Activated CD4-positive, CD25-positive, alpha-beta regulatory T cell treated with anti-CD3 and anti-CD28 coated beads, Interleukin-2, amount 50 U/mL, for 72 hours (primary cell): ENCODE measurements at places on chromosomes 3 and 15.

DNA sequence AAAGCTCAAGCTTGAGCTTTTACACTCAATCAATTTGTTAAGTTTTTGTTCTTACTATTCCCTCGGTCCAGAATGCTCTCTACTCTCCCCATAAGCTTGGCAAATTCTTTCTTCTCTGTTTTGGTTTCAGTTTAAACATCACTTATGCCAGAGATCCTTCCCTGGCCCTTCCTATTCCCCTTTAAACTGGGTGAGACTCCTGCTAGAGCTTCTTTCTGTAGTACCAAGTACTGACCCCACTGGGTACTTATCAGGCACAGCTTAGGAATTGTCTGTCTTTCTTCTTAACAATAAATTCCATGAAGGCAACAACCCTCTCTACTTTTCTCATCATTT lies 76.7 kb upstream of the PHLDB2 start:
- no peak for DNase-seq

GRCh38 chr3:158748237-158748828 lies 16.1 kb upstream of the RARRES1 start:
- DNase-seq = no peak

- DNase-seq = no peak
Measured at GRCh38 chr3:136197159-136197793, 1.1 kb upstream of the MSL2 start.

GRCh38 chr3:43862470-43862869 lies 171.7 kb downstream of the ABHD5 start:
- no peak for DNase-seq

- DNase-seq = no peak
Measured at GRCh38 chr3:46353647-46354410, at the start of gene CCR2. TSS of gene CCR2 (plus strand) at chr3:46354111. CDS start at chr3:46357528, 3,417 bp downstream.

DNA sequence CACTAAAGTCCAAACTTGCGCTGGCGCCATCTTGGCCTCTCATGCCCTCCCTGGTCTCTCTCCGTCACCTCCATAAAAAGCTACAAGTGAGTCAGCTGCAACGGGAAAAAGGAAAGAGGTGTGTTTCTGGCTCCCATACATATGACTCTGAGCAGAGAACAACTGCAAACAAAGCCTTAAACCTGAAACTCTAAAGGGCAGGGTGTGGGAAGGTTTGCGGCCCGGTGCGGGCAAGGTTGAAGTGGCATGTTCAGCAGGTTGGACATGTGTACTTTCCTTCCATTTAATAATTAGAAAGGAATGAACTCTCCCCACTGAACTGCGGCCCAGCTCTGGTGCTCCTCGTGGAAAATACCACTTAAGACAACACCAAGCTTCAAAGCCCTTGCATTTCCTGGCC lies 59.0 kb upstream of the PPARG start:
- no peak for DNase-seq

GRCh38 chr15:31324806-31325594 lies 1.6 kb upstream of the KLF13 start:
- no peak for DNase-seq

DNA sequence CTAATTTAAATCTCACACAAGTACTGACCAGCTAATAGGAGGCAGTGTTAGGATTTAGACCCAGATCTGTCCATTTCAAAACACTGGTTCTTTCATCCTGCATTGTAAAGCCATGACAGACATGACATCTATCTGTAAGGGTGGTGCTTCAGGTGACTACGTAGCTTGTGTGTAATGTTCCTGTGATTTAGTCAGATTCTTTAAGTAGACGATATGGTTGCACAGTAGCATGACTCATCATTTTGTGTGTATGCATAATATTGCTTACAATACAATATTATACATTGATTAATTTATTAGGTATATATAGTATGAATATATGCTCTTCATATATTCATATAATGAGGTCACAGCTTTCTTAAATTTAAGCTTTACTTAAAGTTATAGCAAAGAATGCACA lies 628.5 kb downstream of the GRM7 start:
- no peak for DNase-seq

- no peak for DNase-seq
Measured at GRCh38 chr15:81894061-81894460, 151.8 kb downstream of the MEX3B start.

DNA sequence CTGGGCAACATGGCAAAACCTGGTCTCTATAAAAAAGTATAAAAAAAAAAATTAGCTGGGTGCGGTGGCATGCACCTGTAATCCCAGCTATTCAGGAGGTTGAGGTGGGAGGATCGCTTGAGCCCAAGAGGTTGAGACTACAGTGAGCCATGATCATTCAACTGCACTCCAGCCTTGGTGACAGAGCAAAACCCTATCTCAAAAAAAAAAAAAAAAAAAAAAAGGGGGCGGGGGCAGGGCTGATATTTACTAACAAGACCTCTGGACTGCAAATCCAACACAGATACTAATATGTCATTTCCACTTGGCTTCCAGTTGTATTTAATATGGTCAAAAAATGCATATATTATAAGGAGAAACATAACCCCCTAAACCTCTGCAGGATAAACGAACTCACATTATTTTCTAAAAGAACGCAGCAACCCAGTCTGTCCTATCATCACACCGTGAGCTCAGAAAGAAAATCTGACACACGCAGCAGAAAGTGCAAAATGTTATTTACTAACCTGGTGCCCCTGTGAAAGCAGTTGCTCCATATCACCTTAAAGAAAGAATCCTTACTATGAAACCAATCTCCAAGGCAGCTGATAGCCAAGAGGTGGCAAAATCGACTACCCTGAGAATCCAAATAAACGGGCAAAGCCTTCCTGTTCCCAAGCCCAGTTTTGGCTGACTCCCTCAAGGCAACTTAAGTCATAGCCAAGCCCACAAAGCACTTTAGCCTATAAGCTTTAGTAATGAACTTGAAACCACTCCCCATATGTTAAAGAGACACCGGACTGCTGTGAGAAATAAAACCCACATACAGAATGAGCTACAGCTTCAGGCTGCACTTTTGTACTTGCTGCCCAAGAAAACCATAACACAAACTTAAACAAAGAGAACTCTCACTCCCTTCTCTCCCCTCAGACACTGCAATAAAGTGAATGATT lies 39.3 kb downstream of the PLD1 start:
- no peak for DNase-seq

- DNase-seq = no peak
Measured at GRCh38 chr15:74775894-74776293, 6.0 kb upstream of the CSK start.

GRCh38 chr3:154115332-154115731 lies 5.9 kb upstream of the ARHGEF26 start:
- no peak for DNase-seq
